ENCODE measurements at places on chromosomes 6 and 20.
A peak's percentile ranks its signal among the peaks of the same experiment; 100 is the strongest.

DNA sequence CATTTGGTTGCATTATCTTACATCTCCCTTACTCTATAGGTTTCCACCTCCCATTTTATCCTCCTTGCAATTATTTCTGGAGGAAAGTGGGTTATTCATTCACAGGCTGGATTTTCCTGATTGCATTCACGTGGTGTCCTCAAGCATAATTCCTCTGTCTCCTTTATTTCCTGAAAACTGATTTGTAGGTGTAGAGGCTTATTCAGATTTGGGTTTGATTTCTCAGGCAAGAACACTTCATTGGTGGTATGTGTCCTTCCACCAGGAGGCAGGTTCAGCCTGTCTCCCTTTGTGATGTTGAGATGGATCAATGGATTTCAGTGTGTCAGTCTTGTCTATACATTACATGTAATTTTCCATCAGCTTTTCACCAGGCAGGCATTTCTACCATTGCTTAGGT lies 17.3 kb downstream of the DNPH1 start:
- no peak for DNase-seq

- no peak for DNase-seq
These were observed 89.3 kb downstream of the HAO1 start for GRCh38 chr20:7850775-7851490.

GRCh38 chr6:123091896-123092271 lies 95.8 kb downstream of the CLVS2 start:
- no peak for DNase-seq

DNA sequence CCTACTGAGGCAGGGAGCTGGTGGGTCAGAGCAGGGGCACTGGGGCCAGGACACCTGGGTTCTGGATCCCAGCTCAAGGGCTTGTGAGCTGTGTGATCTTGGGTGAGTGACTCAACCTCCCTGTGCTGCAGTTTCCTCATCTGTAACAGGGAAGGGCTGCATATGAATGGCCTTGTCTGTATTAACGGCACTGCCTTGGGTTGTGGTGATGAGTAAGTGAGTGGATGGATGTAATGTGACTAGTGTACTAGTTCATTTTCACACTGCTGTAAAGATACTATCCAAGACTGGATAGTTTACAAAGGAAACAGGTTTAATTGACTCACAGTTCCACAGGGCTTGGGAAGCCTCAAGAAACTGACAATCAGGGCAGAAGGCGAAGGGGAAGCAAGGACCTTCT lies 233.5 kb downstream of the TAF4 start:
- no peak for DNase-seq

DNA sequence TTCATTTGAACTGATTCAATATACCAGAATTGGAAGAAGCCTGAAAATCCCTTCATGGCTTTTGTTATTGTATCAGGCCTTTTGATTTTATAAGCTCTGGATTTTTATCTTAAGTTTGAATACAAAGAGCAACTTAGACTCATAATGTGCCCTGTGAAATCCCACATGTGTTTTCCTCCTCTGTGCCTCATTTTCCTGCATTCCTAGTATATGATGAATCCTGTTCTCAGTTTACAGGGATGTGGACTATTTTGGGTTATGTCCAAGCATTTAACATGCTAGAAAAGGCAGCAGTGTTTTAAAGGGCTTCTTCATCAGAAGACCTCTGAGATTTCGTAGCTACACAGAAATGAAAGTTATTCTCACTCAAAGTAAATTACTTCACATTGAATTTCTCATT lies 455.0 kb downstream of the RFPL4B start:
- no peak for DNase-seq

- DNase-seq, result no peak
These were observed 111.0 kb upstream of the TFAP2D start for GRCh38 chr6:50602292-50602691.

- DNase-seq, result no peak
These were observed 43.1 kb downstream of the FOXC1 start for GRCh38 chr6:1652842-1653241.

GRCh38 chr6:12232339-12232738 lies 57.8 kb upstream of the EDN1 start:
- DNase-seq, result no peak

DNA sequence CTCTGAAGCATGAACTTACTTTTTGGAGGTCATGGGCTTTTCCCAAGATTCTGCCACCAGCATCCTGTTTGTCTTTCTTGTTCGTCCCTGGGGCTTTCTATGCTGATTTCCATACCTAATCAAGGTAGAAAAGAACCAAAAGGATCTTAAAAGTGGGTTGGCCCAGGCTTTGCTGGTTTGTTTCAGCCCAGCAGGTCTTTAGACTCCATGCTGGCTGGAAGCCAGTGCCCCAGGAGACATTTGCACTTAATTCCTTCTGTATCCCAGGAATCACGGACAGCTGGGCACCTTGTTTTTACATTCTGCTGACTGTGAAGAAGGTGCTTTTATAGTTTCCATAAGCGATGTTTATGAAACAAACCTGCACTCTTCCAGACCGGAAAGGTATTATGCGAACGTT lies 195.9 kb downstream of the CDH4 start:
- no peak for DNase-seq

DNA sequence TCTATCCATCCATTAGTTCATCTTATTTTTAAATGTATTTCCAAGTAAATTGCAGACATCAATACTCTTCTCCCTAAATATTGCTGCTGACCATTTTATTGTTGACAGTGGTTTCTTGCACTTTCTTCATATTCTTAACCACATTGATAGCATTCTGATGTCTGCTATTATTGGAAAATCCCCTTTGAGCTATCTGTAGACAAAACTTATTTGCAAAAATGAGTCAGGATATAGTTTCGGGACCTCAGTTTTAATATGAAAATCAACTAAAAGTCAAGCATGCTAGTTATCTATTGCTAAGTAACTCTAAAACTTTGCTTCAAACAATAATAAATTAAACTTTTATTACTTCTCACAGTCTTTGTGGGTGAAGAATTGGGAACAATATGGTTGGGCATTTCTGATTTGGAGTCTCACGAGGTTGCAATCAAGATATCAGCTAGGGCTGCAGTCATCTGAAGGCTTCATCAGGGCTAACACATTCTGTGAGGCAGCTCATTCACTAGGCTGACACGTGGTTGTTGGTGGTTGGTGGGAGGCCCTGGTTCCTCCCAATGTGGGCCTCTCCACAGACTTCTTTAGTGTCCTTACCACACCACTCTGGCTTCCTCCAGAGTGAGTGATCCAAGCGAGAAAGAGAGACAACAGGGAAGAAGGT lies 32.7 kb downstream of the CD109 start:
- DNase-seq, result peak; percentile 30

DNA sequence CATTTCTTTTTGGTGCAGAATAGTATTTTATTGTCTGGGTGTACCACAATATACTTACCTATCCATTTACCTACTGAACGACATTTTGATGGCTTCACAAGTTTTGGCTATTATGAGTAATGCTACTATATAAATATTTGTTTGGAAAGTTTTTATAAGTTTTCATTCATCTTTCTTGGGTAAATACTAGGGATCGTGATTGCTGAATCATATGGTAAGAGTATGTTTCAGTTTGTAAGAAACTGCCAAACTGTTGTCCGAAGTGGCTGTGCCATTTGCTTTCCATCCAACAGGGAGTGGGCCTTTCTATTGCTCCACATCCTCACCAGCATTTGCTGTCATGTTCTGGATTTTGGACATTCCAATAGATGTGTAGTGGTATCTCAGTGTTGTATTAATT lies 104.2 kb downstream of the CDYL start:
- DNase-seq, result no peak

GRCh38 chr6:89494131-89494793 lies 61.3 kb downstream of the ANKRD6 start:
- no peak for DNase-seq

- DNase-seq, result no peak
These were observed 9.8 kb downstream of the NCOA6 start for GRCh38 chr20:34815636-34816035.

DNA sequence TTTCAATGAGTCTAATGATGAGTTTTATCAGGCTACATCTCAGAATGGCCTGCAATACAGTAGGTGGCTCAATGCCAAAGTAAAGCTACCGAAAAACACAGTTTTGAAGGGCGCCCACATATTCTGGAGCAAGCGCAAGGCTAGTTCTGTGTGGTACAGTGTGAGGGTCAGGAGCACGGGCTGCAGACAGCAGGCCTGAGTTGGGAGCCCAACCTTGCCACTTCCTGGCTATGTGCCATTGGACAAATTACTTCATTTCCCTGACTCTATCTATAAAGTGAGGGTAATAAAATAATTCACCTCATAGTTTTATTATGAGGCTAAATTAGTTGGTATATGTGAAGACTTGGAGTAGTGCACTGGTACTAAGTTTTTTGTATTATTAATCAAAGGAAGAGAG lies 150.7 kb downstream of the OPN5 start:
- no peak for DNase-seq

DNA sequence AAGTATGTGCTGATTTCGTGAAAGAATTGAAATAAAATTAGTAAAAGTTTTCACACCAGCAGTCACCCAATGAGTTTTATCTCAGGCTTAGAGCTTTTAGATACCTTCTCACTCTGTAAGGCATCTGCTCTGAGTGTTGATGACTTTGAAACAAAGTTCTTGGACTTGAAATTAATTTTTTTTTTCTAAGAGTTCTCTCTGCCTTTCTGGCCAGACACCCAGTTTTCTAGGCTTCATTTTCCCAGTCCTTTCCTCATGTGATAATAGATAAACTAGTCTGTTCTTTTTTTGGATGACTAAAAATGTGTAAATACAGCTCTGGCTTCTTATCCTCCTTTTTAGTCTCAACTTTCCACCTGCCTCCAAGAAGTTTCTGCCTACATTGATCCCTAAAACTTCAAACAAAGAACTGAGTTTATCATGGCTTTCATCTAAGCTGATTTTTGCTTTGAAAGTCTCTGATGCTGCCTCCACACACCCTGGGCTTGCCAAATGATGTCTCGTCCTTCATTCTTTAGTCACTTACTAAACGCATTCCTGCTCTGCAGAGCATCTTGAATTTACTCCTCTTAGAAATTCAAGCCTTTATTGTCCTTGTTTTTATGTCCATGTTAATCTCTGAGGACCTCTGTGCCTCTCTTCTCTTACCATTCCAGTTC lies 32.7 kb downstream of the SLX4IP start:
- no peak for DNase-seq

All from stimulated activated CD4-positive, alpha-beta T cell treated with anti-CD3 and anti-CD28 coated beads, Interleukin-4, amount 100 ng/mL, for 1 hour (primary cell).